ENCODE measurements at places on chromosomes 3 and 15.

DNA sequence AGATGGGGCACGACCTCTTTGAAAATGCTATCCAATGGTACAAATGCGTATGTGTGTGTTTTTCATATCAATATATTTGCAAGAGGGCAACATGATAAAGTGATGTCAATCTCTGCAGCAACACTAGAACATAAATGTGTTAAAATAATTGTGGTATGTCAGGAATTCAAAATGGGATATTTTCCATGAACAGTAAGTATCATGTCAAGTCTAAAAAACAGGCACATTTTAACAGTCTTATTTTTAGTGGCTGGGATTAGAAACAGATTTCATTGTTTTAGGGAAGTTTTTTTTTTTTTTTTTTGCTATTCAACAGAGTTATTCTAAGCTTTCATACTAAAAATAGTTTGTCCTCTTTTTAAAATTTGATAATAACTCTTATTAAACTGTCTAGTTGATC, 209.8 kb downstream of the GAP43 start:
- DNase-seq, result no peak

- DNase-seq, result no peak
Observed at GRCh38 chr15:84685304-84685703, 27.3 kb upstream of the NMB start.

GRCh38 chr15:50016951-50017350, 102.1 kb downstream of the ATP8B4 start:
- no peak for DNase-seq

DNA sequence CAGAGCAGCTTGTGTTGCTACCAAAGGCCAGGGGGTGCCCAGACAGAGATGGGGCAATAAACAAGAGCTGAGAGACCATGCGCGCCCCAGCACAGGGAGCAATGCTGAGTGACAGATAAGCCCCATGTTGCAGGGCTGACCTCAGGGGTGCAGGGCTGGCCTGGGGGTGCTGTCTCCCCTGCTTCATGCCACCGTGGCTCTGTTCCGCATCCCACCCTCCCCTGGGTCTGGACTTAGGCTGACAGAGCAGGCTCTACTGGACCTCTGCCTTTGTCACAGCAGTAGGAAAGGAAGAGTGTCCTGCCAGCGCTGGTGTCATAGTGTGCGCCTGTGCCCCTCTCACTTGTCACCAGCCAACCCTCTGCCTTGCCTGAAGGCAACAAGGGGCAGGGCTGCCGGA, 67.4 kb upstream of the IQSEC1 start:
- DNase-seq, result no peak

DNA sequence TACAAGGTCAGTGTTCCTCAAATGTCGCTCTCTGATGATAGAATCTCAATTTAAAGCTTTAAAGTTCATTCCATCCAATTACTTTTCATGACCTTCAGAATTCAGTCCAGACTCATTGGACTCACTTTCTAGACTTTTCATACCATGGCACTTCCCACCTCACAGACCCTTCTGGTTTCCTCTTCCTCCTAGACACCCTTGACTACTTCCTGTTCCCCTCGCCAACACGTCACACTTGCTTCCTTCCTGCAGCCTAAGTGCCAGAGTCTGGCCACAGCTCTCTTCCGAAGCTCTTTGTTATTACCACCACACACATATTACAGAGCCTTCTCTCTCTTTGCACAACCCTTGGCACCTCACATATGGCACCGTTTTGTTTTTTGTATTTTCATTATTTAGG, 59.1 kb upstream of the UMPS start:
- no peak for DNase-seq

DNA sequence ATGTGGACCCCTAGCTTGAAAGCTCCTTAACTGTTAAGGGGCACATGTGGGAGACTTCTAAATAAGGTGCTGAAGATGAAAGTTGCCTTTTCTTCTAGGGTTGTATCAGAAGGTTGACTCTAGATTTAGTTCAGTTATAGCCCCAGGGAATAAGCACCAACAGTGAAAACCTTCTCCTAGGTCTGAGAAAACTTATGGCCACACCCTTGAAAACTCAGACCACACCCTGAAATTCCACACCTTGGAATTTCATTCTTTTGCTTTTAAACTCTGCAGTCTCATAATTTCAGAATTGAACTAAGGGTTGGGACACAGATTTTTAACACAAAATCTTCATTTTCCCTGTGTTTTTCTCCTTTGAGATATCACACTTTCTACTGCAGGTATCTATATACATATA, 355.8 kb upstream of the IL12A start:
- DNase-seq, result no peak

DNA sequence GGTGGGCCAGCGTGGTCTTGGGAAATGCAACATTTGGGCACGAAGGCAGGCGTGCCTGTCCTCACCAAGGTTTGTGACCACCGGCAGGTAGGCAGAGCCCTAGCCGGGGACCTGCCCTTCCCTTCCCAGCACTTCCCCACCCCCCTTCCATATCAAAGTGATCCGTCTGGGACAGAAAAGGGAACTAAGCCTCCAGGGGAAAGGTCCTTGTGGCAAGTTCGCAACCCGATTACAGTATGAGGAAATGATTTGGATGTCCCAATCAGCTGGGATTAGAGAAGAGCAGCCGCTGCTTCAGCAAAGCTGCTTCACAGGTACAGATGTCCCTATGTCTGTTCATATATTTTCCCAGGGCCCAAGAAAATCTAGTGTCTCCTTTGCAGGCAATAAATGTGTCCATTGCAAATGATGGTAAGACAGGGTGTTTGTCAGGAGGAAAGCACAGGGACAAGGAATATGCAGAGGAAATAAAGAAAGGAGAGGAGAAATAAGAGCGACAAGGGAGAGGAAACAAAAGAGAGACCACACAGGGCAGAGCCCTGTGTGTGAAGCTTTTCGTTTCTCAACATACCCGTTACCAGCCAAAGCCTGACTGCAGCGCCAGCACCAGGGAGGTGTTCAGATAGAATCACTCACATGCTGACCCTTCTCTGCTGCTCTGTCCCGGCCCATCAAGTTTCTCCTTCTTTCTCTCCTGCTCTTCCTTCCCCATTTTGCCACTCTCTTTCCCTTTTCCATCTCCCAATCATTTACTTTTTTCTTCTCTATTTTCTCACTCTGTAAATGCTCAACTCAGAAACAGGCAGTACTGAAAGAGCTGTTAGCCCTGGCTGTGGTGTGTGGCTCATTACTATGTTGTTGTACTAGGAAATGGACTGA, 17.4 kb upstream of the SECISBP2L start:
- no peak for DNase-seq
